Endothelial cell of umbilical vein (primary cell): ENCODE measurements at places on chromosomes 4 and X. TPM values are rescaled to one million over a fixed set of nuclear protein-coding genes. Genes with fewer than 3 reads are reported as not detected.
A peak's percentile ranks its signal among the peaks of the same experiment; 100 is the strongest.

UTP3 gene
- 32.8 and 34.7 TPM in 2 replicates for total RNA-seq

LIMCH1 gene
- 18.6 and 32.8 TPM in 2 replicates for total RNA-seq

SHROOM4 gene
- total RNA-seq = 57.5 and 58.7 TPM in 2 replicates

CLIC2 gene
- 0.25 and 0.73 TPM in 2 replicates for total RNA-seq

PRR32 gene
- not detected in 2 replicates for total RNA-seq

MSANTD1 gene
- 0.88 and 1.2 TPM in 2 replicates for total RNA-seq

FRG2 gene
- not detected in 2 replicates for total RNA-seq

PFKFB1 gene
- total RNA-seq = 0.16 and 0.20 TPM in 2 replicates

TCEAL1 gene
- 14.6 and 18.5 TPM in 2 replicates for total RNA-seq

EIF1AX gene
- 89.4 and 94.7 TPM in 2 replicates for total RNA-seq

SMR3B gene
- total RNA-seq = not detected in 2 replicates

GRCh38 chr4:184896868-184897715 lies 71.3 kb upstream of the ACSL1 start:
- no peak for DNase-seq

- DNase-seq = no peak
These were observed 122.2 kb downstream of the CAMK2D start for GRCh38 chr4:113639326-113639725.

DNA sequence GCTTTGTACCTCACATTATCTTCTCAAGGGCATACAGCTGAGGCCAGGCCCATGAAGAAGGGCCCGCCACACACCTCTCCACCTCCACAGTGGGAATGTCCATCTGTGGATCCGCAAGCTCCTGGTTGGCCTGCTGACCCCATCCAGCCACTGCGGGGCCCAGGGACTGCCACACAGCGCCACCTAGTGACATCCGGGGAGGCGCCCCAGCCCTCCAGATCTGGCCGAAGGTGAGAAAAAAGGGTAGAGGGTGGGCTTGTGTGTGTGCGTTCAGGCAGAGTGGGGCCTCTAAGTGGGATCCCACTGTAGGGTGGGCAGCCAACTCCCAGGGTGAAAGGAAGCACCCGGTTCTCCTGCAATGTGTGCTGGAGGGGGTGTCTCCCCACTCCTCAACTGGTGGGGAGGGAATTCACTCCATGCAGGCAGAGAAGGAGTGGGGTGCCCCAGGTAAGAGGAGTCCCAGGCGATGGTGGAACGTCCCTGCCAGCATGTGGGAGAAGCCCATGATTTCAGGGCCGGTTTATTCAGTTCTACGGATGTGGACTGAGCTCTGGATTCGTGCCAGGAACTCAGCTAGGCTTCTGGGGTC lies 117.3 kb downstream of the ENPP6 start:
- no peak for DNase-seq

- peak; percentile 6 for DNase-seq
These were observed 376.4 kb upstream of the NOCT start for GRCh38 chr4:138639018-138639741.

DNA sequence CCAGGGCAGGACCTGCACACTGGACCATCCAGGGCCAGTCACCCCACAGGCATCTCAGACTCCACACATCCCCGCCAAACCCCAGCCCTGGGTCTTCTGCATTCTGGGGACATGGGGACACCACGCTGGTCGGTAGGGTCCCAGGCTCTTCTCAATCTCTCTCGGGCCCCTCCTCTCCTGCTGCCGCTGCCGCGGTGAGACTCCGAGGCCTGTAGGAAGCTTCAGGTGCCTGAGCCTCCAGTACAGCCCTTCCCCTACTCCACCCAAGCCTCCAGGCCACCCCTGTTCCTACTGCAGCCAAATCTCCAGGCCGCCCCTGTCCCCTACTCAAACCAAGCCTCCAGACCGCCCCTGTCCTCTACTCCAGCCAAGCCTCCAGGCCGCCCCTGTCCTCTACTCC lies 5.5 kb upstream of the ASMT start:
- DNase-seq = no peak

- peak; percentile 64 for DNase-seq
These were observed 137.4 kb downstream of the FRYL start for GRCh38 chr4:48642421-48643374.

DNA sequence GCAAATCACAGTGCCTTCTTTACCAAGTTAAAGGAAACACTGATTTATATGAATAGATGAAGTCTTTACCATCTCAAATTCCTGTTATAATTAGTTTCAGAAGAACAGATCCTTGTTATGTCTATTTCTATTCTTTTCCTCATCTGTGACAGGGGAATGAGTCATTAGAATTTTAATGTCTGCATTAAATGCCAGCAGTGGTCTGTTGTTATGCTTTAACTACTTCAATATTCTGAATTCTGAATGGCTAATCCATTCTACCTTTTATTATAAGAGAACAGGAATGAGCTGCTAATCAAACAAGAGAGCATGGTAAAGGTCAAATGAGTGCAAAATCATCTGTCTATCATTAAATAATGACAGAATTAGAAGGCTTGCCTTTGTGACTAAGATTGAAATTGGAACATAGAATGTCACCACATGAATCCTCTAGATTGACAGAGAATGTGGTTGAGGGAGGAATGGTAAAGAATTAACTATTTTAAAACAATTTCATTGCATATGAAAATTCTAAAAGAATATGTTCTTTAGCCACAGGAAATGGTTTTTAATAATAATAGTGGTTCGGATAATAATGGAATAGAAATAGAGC lies 935.5 kb downstream of the ADGRL3 start:
- DNase-seq = no peak

DNA sequence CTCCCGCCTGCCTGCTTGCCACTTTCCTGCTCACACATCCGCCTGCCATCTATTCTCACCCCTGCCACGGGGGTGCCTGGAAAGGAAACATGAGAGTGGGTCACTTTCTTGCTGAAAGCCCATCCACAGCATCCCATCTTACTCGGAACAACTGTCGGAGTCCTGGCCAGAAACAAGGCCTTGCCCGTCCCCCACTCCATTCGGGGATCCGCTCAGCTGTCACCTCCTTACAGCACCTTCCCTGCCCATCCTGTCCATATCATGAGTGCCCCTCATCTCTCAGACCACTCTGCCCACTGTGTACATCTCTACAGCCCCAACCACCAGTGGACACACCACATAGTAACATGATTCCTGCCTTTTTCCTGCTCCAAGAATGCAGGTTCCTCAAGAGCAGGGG lies 6.4 kb downstream of the EVC2 start:
- DNase-seq = no peak

- no peak for DNase-seq
These were observed 167.6 kb downstream of the SOX3 start for GRCh38 chrX:140337263-140337662.

DNA sequence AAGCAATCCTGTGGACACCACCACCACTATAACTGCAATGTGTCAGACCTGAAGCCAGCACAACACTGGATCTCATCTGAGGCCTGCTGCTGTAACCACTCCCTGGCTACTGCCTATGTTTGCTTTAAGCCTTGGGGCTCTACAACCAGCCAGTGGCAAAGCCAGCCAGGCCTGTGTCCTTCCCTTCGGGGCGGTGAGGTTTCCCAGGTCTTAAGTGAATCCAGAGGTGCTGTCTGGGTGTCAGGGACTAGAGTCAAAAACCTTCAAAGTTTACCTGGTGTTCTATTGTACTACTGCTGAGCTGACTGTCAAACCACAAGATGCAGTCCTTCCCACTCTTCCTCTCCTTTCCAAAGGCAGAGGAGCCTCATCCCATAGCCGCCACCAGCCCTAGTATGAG lies 750.5 kb downstream of the FAM133A start:
- DNase-seq = no peak

DNA sequence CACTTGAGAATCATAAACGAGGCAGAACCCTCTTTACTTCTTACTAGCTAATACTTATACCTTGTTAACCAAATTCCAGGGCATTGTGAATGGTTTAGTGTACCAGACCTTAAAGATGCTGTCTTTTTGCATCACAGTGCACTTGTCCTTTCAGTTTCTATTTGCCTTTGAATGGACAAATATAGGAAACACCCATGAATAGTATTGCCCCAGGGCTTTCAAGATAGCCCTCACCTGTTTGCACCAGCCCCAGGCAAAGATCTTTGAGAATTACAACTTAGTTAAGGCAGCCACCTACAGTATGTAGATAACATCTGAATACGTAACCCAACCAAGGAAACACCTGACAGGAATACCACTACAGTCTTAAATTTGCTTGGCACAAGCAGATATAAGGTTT lies 60.8 kb upstream of the CT45A1 start:
- DNase-seq = no peak

- DNase-seq = peak; percentile 46
These were observed 137.6 kb downstream of the EGF start for GRCh38 chr4:110049951-110050925.

- DNase-seq = no peak
These were observed 30.3 kb downstream of the LRPAP1 start for GRCh38 chr4:3501825-3502425.

DNA sequence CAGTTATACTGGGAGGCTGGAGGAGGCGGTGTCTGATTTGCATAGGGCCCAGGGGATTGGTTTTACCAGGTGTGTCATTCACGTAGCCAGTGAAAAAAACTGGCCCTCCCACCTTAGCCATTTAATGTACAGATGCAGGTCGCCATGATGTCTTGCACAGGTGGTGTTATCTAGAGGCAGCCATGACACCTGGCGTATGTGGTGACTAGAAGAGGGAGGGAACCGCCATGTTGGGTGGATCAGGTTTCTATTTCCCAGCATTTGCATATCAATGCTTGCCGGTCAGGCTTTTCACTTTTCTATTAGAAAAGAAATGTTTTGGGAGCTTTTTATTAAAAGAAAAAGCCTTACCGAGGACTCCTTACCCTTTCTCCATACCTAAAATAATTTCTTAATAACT lies 523.4 kb downstream of the ADGRL3 start:
- no peak for DNase-seq

GRCh38 chr4:147913137-147913536 lies 181.2 kb downstream of the ARHGAP10 start:
- DNase-seq = no peak
